Activated T-helper 1 cell treated with anti-CD3 and anti-CD28 coated beads, Interleukin-2, amount 50 U/mL, for 16 hours (primary cell): ENCODE measurements at places on chromosomes 2 and 18.

GRCh38 chr2:24793761-24794435 lies 673 bp downstream of the CENPO start:
- DNase-seq: no peak

GRCh38 chr2:178386986-178387597 lies 63.9 kb downstream of the PRKRA start:
- no peak for DNase-seq

- DNase-seq: no peak
Observed at GRCh38 chr2:241545523-241546473, 12.7 kb upstream of the BOK start.

GRCh38 chr2:161796192-161796591 lies 172.0 kb downstream of the SLC4A10 start:
- DNase-seq: no peak

- DNase-seq: no peak
Observed at GRCh38 chr2:3575534-3576262, 638 bp downstream of the RPS7 start.

DNA sequence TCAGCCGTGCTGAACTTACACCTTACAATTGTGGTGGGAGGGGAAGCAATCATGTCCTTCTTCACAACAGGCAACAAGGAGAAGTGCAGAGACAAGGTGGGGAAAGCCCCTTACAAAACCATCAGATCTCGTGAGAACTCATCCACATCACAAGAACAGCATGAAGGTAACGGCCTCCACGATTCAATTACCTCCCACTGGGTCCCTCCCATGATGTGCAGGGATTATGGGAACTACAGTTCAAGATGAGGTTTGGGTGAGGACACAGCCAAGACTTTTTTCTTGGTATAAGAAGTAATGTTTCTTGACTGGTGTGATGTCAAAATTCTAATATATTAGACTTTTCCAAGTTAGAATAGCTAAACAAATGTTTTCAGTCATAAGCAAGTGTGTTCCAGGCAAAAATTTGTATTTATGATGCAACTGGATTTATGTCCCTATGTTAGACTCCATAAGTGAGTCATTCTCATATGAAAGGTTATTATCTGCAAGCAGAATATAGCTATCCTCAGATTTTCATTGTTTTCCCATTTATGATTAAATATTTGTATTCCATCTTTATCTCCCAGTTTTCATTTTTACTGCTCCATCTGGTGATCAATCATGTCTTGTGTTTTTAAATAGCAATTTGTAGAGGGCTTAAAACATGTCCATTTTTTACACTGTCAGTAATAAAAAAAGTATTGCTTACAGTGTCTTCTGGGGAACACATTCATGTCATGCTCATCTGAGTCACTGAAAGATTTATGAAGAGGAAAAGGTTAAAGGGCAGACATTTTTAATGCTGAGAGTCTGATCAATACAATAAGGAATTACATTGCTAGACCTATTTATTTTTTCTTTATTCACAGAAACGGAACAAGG lies 995.2 kb upstream of the CDH2 start:
- no peak for DNase-seq

DNA sequence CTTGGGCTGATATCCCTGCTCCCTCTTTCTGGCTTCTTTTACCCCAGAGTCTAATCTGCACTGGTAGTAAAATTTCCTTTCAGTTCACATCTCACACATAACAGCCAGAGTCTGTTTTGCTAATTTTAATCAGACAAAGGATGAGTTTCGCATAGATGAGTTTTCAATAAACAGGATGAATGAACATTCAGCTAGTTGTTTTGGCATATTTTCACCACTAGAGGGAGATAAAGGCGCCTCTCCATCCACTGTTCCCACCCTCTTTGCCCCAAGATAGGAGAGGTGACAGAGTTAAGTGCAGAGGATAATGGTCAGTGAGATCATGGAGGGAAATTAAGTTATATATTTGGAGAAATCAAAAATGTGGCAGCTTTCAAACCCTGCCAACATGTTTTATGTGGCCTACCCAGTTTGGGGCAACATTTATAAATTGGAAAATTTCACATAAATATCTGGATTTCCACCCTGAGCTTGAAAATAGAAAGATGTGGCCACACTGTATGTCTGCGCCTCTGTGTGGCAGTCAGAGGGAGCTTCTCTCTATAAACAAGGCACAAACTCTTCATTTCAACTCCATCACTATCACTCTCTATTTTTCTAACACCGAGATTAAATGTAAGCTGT lies 48.5 kb upstream of the DTNA start:
- DNase-seq: no peak
